ENCODE measurements at places on chromosomes 4 and X.

- no peak for DNase-seq
These were observed 176.4 kb downstream of the IL13RA2 start for GRCh38 chrX:114841051-114841450.

DNA sequence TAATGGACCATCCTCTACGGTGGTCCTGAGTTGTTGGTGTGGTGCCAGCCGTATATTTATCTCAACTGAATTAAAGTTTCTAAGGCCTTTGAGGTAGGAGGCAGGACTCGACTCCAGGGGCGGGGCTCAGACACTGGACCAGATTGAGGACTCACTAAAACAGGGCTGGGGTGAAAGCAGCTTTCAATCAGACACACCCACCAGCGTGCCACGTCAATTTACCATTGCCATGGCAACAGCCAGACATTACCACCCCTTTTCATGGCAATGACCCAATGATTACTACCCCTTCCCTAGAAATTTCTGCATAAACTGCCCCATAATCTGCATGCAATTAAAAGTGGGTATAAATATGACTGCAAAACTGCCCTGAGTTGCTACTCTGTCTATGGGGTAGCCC, 6.7 kb upstream of the TLR1 start:
- no peak for DNase-seq

DNA sequence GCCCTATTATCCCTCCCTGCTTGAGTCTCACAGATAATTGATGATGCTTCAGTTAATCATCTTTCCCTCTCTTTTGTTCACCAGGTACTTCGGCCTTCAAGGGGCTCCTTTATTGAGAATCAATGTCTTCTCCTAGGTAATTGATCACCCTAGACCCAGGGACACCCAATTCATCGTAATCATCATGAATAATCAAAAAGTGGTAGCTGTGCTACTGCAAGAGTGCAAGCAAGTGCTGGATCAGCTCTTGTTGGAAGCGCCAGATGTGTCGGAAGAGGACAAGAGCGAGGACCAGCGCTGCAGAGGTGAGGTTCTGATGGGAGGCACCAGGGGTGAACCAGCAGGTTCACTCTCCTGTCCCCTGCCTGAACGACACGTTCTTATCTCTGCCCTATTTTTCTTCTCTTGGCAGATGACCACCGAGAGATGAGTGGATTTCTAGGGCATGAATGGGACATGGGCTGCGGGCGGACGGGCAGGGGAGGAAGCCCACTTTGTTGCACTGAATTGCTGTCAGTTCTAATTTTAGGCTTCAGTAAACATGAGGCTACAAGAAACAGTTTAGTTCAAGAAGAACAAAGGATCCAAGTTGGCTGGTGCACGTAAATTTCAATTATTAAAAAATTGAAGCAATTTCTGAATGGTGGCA, 80.5 kb downstream of the ALPK1 start:
- no peak for DNase-seq

GRCh38 chrX:150940844-150941495, 42.2 kb upstream of the HMGB3 start:
- DNase-seq: no peak

DNA sequence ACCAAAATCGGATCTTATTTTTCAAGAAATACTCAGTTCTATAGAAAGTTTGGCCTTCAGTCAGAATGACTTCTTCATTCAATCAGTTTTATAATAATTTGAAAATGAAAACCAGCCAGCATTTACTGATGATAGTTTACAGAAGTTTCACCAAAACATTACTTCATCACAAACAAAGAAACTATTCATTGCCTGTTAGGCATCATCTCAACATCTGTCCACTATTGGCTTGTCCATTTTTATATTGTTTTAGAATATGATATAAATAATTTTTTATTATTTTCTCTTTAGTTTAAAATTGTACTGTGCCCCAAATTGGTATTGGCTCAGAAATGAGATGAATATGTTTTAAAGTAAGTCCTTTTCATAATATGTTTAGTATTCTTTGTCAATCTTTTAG, 38.4 kb downstream of the FAT4 start:
- no peak for DNase-seq

DNA sequence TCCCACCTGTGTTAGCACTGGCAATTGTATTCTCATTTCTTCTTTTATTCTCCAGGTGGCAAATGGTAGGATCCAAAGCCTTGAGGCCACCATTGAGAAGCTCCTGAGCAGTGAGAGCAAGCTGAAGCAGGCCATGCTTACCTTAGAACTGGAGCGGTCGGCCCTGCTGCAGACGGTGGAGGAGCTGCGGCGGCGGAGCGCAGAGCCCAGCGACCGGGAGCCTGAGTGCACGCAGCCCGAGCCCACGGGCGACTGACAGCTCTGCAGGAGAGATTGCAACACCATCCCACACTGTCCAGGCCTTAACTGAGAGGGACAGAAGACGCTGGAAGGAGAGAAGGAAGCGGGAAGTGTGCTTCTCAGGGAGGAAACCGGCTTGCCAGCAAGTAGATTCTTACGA, 176.9 kb downstream of the PTTG2 start:
- DNase-seq: no peak

- DNase-seq: no peak
These were observed 1833.2 kb upstream of the PCDH7 start for GRCh38 chr4:28886934-28887333.

- peak; percentile 70 for DNase-seq
These were observed at the start of gene SCARB2 for GRCh38 chr4:76213415-76214176. Gene SCARB2, minus strand, starts transcription at chr4:76213824. Its CDS starts 281 bp downstream, at chr4:76213543.

DNA sequence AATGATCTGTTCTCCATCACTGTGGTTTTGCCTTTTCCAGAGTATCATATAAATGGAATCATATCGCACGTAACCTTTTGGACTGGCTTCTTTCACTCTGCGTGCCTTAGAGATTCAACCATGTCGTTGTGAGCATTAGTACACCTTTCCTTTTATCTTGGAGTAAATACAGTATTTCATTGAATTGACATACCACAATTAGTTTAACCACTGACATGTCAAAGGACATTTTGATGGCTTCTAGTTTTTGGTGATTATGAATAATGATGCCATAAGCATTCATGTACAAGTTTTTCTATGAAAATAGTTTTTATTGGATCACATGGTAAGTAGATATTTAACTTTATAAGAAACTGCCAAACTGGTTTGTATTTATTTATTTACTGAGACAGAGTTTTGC, 35.2 kb downstream of the DDX3X start:
- DNase-seq: no peak

DNA sequence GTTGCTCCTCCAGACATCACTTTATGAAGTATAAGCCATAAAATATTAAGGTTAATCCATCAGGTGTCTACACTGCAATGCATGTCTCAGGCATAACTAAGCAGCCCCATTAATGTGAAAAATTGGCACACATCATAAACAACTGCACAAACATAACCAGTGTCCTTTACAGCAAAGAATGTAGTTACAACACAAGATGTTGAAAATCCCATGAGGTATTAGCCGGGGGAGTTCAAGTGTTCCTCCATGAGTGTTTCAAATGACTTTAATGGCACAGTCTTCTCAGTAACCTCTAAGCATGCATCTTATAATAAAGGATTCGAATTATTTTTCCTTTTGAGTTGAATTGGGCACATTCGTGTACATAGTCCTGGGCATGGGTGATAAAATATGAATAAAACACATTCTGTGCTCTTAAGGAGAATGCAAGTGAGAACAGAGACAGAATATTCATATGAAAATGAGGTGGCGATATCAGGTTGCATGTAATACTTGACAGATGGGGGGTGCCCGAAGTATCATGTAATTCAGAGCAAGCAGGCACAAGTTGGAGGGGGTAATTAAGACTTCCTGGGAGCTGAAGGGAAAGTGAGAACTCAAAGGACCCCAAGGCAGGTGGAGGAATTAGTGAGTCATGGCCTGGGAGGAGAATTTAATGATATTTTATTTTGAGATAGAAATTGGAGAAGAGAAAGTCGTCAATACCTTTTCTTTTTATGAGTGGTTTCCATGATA, 18.2 kb upstream of the VCX2 start:
- no peak for DNase-seq

- peak; percentile 21 for DNase-seq
These were observed 2.3 kb upstream of the SOWAHD start for GRCh38 chrX:119755981-119756533.

- DNase-seq: no peak
These were observed 124.4 kb downstream of the ANK2 start for GRCh38 chr4:113173793-113174264.

- DNase-seq: no peak
These were observed 4.0 kb upstream of the TMEM156 start for GRCh38 chr4:39036172-39036571.

DNA sequence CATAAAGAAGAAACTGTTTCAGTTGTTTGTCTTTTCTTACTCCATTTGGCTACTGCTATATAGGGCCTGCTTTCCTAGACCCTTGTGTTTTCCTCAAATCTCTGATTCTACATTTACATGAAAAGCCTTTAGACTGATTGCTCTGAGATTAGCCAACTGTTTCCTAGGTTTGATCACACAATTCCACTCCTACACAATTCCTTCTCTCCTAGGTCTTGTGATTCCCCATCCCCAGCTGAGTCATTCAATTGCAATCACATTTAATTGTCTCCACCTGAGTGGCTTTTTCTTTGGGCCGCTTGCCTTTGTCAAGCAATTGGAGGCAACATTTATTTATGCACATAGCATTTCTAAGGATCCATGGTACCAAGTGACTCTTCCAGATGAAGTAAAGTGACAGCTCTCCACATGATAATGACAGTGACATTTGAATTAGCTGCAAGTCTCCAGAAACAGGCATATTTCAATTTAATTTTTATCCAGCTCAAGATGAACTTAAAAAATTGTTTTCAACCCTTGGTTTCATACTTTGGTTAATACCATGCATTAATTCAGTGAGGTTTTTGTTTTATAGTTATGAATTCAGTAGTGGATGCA, 35.8 kb downstream of the ATXN3L start:
- DNase-seq: no peak

- DNase-seq: no peak
These were observed 80.2 kb downstream of the DIAPH2 start for GRCh38 chrX:96764864-96765263.

- peak; percentile 8 for DNase-seq
These were observed 1.5 kb upstream of the NR3C2 start for GRCh38 chr4:148443512-148444295.

DNA sequence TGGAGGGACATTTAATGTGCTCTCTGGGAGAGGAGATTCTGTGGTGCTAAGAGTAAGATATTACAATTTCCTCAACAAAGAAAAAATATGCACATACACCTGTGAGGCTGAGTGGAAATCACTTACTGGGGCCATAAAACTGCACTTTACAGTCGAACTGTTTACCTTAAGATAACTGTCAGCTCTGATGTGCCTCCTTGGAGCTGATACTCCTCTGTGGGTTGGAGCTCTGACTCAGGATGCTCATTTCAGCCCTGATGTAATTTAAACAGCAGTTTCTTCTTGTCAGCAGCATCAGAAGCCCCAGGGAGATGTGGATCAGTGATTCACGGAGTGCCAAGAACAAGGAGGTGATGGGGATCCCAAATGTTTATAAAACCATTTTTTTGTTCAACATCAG, 241.9 kb upstream of the SFRP2 start:
- no peak for DNase-seq

GRCh38 chr4:182698212-182698611, 219.0 kb downstream of the DCTD start:
- no peak for DNase-seq

DNA sequence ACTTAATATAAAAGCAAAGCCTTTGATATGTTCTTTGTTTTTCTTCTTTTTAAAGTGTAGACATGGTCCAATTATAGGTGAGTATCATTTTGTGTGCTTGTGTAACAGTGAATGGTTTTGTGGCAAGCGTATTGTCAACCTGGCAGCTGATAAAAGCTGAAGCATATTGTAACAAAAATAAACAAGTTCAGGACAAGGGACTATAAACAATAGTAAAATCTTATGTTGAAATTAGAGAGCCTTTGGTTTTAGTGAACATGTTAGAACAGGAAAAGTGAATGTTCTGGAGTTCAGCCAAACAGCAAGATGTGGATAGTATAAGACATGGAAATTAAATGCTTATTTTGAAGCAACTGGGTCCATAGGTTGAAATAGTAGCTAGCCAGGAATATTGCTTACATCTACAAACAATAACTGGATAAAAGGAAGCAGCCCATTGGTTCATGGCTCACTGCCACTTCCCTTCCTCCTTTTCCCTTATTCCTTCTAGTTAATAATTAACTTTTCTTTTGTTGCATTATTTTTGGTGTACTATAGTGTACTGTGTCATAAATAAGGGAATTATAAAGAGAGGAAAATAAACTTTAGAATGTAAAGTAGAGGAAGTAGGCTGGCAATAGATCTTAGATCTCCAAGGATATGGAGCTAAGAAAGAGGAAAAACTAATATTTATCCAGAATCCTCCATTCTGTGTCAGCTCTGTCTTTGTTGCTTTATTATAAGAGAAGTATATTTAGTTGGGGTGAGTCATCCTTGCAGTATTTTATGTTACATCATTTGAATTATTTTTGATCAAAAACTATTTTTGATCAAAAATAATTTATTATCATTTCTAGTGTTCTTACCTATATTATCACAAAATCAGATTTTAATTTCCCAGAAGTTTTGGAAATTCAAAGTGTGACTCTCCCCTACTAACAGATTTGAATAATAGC, 65.6 kb downstream of the MRPL1 start:
- DNase-seq: no peak

- no peak for DNase-seq
These were observed 157.6 kb downstream of the DCK start for GRCh38 chr4:71151054-71151453.

DNA sequence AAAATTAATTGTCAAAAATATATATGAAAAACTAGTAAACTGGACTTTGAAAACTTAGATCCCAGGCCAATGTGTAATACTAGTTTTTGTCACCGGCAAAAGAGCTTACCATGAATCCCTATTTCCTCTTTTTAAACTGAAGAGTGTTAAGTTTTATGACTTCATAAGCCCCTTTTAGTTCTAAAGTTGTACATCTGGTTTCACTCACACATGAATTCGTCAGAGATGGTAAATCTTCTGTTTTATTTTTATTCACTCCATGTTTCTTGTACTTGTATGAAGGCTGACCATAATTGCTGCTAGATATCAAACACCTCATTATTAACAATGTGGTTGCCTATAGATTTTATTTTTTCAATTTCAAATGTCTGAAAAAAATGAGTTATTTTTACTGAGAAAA, 827.9 kb downstream of the PCDH7 start:
- no peak for DNase-seq

- no peak for DNase-seq
These were observed 203.3 kb upstream of the JADE1 start for GRCh38 chr4:128606173-128606572.

DNA sequence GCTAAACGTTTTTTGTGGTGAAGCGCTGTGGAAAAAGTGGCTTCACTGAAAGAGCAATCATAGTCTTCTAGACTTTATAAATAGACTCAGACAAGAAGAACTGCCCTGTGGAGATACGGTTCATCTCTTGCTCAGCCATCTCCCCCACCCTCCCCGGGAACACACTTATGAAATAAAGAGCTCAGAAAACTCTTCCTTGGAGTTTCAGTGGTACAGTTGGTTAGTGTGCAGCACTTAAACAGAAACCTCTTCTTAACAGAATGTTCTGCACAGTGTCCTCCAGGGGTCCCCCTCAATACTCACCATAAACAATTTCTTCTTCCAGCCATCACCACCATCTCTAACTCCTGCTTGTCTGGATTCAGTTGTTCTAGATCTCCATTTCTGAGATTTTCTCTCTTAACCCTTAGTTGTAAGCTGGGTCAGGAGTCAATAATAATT, 313.0 kb downstream of the ARHGAP10 start:
- DNase-seq: no peak

Measured in T-helper 22 cell (primary cell).